ENCODE measurements at places on chromosomes 1 and 21. TPM values are rescaled to one million over a fixed set of nuclear protein-coding genes. Genes with fewer than 3 reads are reported as not detected.

DNA sequence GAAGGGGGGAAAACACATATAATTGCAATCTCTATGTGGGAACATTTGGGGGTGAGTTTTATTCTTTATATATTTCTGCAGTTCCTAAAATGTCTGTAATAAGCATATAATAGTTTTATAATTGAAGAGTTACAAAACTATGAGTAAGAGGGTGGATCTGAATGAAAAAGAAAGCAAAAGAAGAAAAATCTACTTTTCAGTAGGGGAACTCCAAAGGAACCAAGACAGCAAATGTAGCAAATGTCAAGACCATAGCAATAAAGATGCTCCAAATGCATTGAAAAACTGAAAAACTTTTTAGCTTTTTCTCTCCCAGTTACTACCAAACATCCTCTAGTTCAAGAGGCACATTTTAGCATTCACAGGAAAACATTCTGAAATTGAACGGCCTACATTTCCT is 434.8 kb downstream of the LMO4 start:
- DNase-seq, result no peak

DNA sequence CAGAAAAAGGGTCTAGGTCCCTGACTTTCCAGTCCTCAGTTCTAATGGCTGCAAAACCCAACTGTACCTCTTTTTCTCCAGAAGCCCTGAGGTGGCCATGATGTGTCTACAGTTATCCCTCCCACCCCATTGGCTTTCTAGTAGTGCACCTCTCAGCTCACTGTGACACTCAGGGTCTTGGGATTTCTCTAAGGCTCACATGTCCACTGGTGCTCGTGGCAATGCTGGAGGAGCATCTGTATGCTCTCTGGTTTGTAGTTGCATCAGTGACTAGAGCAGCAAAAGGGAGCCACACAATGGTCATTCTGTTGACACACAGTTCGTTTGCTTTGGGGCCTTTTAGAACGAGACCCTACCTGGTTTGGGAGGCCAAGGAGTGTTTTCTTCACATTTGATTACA is 81.6 kb upstream of the SYT6 start:
- DNase-seq, result no peak

AIM2 gene
- 2.9 TPM for total RNA-seq

- peak; percentile 62 for DNase-seq
These were observed 182.4 kb downstream of the MIS18A start for GRCh38 chr21:32096411-32096810.

GRCh38 chr1:47752559-47752958 is 244.6 kb downstream of the TRABD2B start:
- DNase-seq, result no peak

S100A12 gene
- not detected for total RNA-seq

KLHDC7A gene
- 0.53 TPM for total RNA-seq

DNA sequence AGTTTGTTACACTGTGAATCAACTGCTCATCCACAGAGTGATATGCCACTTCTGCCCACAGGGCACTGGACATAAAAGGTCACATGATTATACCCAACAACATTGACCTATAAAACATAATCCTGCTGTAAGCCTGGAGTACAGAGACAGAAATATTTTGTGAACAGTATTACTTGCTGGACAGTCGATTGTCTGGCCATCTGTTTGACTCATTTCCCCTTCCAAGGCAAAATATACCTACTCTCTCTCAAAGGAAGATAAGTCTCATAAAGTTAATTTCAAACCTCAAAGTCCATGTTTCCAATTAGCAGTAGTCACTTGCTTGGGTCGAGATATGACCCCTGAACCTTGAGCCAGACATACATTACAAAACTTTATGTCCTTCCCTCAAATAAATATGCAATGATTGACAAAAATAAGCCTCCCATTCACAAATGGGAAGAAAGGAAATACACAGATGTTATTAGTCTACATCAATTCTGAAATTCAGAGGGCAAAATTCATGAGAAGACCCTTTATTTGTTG is 39.3 kb upstream of the RGS18 start:
- no peak for DNase-seq

DNA sequence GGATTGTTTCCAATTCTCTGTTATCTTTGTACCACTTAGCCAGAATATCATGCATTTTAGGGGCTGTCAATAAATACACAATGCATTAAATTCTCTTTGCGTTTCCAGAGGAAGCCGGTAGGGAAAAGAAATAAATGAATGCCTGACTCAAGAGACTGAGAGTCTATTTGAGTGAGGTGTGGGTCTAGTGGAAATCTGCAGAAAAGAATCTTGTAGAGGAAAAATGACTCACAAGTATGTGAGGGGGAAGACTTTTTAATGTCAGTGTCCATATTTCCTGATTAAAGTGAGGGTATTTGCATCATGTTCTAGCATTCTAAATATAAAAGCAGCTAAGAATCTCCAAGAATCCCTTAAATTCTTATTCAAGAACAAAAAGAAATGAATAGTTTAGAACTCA is 271.1 kb downstream of the PTPRC start:
- no peak for DNase-seq

DNA sequence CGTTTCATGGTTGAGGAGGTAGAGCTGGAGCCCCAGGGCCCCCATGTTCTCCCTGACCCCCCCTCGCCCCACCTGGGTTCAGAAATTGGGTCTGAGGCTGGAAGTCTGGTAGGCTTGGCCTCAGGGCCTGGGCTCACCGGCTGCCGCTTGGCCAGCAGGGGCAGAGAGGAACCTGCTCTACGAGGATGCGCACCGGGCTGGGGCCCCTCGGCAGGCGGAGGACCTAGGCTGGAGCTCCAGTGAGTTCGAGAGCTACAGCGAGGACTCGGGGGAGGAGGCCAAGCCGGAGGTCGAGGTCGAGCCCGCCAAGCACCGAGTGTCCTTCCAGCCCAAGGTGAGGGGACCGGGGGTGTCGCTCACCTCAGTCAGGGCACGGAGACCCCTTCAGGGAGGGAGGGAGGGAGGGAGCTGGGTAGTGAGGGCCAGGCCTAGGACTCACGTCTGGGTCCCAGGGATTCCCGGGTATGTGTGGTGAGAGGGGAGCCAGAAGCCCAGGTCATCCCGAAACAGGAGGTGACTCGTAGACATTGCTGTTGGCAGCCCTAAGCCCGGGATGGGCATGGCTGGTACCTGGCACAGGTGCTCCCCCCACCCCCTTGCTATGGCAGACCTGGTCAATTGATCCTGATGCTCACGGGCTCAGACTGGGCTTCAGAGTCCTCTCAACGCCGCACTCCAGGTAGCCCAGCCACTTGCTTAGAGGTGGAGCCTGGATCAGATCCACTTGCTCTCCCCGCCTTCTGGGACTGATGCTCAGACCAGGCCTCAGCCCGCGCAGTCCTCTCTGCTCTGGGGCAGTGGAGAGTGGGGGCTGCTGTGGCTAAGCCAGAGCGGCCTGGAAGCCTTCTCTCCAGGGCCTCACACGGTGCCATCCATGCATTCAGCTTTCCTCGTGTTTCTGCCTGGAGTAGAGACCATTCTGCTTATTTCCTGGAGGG is 68.4 kb downstream of the ARHGEF10L start:
- DNase-seq, result no peak

- DNase-seq, result no peak
These were observed 27.5 kb upstream of the MYSM1 start for GRCh38 chr1:58727364-58727763.

DNA sequence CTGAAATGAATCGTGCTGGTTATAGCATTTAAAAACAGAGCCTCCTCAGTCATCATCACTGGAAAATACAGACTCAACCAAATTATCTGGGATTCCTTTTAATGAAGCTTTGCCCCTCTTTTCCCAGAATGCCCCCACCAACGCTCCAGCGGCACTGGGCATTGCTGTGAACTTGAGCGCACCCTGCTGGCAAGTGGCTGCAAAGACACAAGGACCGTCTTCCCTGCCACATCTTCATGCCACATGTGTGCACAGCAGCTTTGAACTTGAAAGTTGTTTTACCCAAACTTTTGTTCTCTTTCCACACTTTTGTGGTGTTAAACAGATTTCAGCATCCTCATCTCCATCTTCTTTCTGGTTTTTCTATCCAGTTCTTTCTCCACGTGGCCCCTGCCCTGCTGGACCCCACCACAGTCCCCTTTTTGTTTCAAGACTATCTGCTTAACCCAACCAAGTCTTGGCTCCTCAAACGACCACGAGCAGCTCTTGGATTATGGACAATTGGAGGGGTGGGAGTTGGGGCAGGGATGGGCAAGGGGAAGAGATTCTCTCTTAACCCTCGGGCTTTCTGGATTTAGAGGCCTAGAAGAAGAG is 12.8 kb upstream of the LMX1A start:
- DNase-seq, result peak; percentile 77

DNA sequence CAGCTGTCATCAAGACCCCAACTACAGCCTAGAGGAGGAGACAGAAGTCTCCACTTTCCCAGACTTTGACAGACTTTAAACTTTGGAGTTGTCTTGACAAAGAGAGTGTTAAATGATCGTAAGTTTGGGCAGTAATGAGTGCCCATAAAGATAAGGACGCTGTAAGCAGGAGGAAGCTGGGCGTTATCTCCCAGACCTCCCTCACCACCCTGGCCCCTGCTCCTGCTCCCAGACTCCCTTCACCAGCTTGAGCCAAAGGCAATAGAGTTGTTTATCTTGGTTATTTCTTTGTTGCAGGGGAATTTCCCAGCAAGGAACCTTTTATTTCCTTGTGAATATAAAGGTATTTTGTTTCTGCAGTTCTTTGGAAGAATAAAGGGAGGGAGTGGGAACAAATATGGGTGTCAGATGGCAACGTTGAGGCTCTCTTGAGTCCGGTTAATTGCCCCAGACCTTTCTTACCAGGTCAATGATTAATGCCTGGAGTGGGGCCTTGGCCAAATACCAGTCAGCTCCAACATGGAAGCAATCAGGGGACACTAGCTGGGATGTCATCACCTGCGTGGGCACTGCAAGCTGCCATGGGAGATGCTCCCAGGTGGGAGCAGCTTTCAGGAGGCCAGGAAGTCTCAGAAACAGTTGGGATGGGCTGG is 4.4 kb downstream of the PIGR start:
- DNase-seq, result no peak

CFHR5 gene
- total RNA-seq, result not detected

DNA sequence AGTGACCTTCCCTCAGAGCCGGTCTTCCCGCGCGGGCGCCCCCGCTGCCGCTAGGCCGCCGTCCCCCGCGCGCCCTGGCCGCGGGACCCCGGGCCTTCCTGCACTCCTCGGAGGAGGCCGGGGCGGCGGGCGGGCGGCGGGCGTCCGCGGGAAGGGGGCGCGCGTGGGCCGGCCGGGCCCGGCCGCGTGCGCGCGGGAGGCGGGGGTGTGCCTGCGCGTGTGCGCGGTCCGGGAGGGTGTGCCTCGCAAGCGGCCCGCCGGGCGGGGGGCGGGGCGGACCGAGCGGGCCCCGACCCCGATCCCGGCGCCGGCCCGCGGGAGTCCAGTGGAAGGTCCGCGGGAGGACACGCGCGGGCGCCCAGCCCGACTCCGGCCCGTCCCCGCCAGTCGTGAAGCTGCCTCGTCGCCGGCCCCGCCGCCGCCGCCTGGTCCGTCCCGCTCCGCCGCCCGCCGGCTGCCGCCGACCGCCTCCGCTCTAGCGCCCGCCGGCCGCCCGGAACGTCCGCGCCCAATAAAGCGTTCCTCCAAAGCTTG is 438 bp downstream of the MRPS6 start:
- peak; percentile 67 for DNase-seq

DNA sequence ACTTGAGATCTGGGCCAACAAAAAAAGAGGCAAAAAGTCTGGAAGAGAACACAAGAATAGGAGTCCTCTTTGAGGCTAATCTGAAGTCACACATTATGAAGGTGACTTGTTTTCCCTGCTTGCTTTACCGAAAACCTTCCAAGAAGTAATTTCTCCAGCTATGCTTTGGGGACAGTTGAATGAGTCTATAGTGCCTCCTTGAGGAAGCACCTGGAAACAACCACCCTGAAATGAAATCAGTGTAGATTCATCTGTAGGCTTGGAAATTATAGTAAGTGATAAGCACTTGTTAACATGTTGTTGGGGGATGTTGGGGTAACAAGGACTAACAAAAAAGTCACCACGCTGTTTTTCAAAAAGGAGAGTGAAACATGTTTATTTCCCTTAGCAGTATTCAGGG is 23.4 kb upstream of the RPTN start:
- DNase-seq, result no peak

DNA sequence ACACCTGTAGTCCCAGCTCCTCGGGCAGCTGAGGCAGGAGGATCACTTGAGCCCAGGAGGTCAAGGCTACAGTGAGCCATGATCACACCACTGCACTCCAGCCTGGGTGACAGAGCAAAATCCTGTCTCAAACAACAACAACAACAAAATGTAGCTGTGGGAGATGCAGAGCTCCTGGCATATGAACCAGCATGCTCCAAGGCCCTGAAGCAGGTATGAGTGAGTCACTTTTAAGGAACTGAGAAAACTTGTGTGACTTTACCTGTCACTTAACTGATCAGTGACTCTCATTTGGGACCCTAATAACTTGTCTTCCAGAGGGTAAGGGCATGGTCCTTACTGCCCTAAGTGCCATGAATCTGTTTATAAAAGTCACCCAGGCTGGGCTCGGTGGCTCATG is 19.4 kb upstream of the TMEM222 start:
- DNase-seq, result no peak

DNA sequence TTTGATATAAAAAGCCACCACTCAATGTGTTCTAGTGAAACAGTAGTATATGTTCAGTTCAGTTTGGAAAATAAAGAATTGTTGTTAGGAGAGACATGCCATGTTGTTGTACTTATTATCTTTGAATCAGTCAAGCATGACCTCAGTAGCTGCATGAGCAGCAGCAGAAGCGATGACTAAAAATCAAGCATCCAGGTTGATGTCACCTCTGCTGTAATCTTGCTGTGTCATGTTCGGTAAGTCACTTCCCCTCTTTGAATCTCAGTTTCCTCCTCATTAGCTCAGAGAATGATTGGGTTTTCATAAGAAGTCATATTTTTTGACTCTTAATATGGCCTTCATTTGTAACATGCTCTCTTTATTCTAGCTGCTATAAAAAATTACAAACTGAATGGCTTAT is 428.4 kb upstream of the B3GALT2 start:
- no peak for DNase-seq

WDR47 gene
- 8.2 TPM for total RNA-seq

SLC19A2 gene
- 24.1 TPM for total RNA-seq

ARID4B gene
- total RNA-seq, result 38.5 TPM

- DNase-seq, result no peak
These were observed 175.8 kb upstream of the SPAG17 start for GRCh38 chr1:118360817-118361216.

DNA sequence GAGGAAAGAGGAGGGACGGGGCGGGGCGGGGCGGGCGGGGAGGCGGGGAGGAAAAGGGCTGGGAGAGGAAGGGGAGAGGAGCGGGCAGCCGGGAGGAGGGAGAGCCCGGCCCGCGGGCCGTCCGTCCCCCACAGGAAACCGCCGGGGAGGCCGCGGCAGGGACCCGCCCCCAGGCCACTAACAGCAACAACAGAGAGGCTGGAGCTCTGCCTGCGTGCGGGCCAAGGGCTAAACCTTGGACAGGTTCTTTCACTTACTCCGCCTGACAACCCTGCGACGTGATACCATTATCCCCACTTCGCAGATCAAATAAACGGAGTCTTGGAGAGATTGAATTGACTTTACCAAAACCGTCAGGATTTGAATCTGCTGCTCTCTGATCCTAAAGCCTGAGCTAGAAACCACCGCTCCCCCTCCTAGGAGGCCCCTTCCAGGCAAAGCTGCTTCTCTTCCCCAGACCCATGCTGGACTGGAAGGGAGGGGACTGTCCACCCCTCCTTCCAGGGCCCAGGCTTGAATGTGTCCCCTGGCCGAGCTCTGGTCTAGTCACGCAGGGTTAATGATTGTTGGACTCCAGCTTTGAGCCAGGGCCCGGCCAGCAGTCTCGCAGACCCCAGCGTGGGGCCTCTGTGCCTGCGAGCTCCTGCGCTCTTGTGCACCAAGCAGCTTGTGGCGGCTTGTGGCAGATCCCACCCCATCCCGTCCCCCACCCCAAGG is at the start of gene EVA1B:
Gene EVA1B (minus strand): TSS at position 10 of the 717 bp plus-strand sequence. CDS start 608 bp downstream, outside the sequence.
- peak; percentile 75 for DNase-seq

- DNase-seq, result no peak
These were observed 12.0 kb upstream of the SYT14 start for GRCh38 chr1:209926045-209926444.

Data from neural progenitor cell (in vitro differentiated cells).